ENCODE measurements at places on chromosomes 11 and 22. TPM values are rescaled to one million over a fixed set of nuclear protein-coding genes. Genes with fewer than 3 reads are reported as not detected.

OR5B3 gene
- total RNA-seq, result not detected

GLYATL2 gene
- 1.4 TPM for total RNA-seq

RBM4 gene
- 73.6 TPM for total RNA-seq

SAA2 gene
- total RNA-seq, result not detected

TMPRSS4 gene
- total RNA-seq, result not detected

GUCY1A2 gene
- total RNA-seq, result 1.7 TPM

CSF2RB gene
- not detected for total RNA-seq

ENDOD1 gene
- 53.7 TPM for total RNA-seq

C11orf24 gene
- total RNA-seq, result 68.5 TPM

KCNQ1OT1 gene
- total RNA-seq, result 2.8 TPM

PKDREJ gene
- total RNA-seq, result not detected

RIN1 gene
- 32.5 TPM for total RNA-seq

TSPAN18 gene
- not detected for total RNA-seq

SCGB2A2 gene
- not detected for total RNA-seq

TMEM126B gene
- 79.9 TPM for total RNA-seq

FOLH1 gene
- total RNA-seq, result not detected

HDHD5 gene
- 41.7 TPM for total RNA-seq

KDM4E gene
- not detected for total RNA-seq

ART1 gene
- not detected for total RNA-seq

Data from uterine smooth muscle cell (primary cell).